GM06990 (cell line): ENCODE measurements at places on chromosomes 6 and 20.

GRCh38 chr20:23341073-23341472 is 9.5 kb upstream of the NXT1 start:
- DNase-seq: no peak

- DNase-seq: no peak
Observed at GRCh38 chr6:134117409-134117808, 65.0 kb upstream of the SLC2A12 start.

DNA sequence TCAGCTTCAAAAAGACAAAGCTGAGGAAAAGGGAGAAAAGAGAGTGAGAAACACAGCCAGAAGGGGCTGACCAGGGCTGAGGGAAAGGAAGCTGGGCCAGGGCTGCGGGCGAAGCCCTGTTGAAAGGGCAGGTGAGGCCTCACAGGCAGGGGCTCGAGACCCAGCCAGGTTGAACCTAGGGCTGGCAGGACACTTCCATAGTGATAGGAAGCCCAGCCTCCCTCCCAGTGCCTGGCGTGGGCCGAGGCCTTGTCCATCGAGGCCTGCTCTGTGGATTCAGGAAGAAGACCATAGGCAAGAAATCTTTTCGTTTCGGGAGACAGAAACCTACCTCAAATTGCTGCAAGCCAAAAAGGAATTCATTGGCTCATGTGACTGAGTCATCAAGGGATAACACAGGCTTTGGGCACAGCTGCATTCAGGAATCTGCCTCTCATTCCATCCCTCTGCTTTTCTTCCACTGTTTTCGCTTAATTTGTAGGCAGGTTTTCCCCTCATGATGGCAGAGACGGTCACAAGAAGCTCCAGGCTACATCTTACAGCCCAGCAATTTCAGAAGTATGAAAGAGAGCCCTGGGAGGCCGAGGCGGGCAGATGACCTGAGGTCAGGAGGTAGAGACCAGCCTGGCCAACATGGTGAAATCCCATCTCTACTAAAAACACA is 311.1 kb upstream of the SULF2 start:
- DNase-seq: no peak

DNA sequence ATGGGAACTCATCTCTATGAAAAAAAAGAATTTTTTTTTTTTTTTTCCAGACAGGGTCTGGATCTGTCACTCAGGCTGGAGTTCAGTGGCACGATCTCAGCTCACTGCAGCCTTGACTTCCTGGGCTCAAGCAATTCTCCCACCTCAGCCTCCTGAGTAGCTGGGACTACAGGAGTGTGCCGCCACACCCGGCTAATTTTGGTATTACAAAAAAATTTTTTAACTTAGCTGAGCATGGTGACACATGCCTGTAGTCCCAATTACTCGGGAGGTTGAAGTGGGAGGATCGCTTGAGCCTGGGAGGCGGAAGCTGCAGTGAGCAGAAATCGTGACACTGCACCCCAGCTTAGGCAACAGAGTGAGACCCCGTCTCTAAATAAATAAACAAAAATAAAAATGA is 7.5 kb downstream of the DEF6 start:
- no peak for DNase-seq

GRCh38 chr20:44800391-44801046 is 9.8 kb downstream of the RIMS4 start:
- DNase-seq: no peak

DNA sequence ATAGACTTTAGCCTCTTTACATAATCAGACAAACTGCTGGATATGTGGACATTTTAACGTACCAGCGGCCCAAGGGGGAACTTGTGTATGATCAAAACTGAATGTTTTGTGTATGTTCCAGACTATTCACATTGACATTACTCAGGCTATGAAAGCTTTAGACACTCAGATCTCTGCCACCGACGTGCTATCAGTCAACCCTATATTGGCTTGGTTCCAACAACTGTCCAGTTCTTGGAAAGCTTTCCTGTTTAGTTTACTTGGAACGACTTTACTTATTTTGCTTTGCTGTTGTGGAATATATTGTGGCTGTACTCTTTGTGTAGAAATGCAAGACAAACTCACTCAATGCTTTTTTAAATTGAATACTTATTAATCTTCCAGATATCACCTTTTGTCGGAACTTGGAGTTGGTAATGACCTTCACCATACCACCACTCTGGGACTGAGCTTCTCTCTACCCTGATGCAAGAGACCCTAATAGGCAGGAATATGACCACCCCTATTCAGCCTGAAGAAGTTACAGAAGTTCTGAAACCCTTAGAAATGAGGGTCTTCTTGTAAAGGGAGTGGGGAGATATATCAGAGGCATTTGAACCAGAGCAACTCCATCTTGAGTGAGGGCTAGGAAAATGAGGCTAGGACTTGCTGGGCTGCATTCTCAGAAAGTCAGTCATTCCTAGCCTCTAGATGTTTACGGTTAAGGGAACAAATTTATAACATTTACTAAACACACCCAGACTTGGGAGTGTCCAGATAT is 49.0 kb upstream of the PAX1 start:
- no peak for DNase-seq

GRCh38 chr6:158850807-158851115 is 31.6 kb upstream of the EZR start:
- no peak for DNase-seq

DNA sequence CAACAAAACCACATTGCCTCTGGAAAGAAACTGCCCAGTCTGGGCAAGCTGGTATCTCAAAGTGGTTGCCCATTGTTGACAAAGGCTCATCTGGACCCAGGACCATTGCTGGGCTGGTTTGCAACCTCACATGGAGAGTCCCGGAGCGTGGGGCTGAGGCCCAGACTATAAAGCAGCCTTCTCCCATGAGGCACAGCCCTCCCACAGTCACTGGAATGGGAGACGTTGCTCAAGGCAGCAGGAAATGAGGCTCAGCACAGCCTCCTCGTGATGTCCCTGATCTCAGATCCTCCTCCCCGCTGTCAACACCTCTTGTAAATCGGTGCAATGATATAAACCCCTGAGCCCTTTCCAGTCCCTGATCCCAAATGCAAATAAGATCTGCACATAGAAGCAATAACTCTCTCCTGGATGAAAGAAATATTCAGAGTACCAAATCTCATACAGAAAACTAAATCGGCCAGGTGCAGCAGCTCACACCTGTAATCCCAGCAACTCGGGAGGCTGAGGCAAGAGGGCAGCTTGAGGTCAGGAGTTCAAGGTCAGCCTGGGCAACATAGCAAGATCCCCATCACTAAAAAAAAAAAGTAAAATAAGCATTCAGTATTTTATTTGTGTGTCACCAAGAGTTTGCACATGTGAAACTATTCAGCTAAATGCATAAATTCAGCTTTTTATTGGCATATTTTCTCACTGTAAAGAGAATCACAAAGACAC is 103.0 kb upstream of the RREB1 start:
- DNase-seq: no peak

- peak; percentile 22 for DNase-seq
Observed at GRCh38 chr6:135851442-135852271, at the start of gene PDE7B. PDE7B (plus strand) TSS chr6:135851701.

GRCh38 chr6:117771403-117771802 is 96.1 kb downstream of the NUS1 start:
- peak; percentile 71 for DNase-seq

- no peak for DNase-seq
Observed at GRCh38 chr6:106162921-106163320, 76.8 kb downstream of the PRDM1 start.

GRCh38 chr6:25872814-25873213 is 1.2 kb downstream of the SLC17A3 start:
- no peak for DNase-seq

- no peak for DNase-seq
Observed at GRCh38 chr6:106830930-106831329, 143.6 kb downstream of the CD24 start.

DNA sequence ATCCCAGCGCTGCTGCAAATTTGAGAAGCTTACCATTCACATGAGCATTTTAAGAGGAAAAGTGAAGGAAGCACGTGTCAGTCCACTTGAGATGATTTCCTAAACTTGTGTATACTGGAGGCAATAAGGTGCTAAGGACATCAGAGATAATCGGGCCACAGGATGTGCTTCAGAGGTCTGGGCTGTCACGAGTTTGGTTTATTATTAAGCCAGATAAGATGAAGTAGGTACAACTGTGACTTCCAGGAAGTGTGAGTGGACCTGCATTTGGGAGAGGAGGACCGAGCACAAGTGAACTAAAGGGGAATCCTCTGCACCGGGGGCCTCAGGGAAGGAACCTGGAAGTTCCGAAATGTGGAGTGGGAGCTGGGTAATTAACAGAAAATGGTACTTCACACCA is 1.4 kb downstream of the SAMD5 start:
- DNase-seq: no peak

- DNase-seq: no peak
Observed at GRCh38 chr6:155108070-155108820, 113.1 kb downstream of the TIAM2 start.

DNA sequence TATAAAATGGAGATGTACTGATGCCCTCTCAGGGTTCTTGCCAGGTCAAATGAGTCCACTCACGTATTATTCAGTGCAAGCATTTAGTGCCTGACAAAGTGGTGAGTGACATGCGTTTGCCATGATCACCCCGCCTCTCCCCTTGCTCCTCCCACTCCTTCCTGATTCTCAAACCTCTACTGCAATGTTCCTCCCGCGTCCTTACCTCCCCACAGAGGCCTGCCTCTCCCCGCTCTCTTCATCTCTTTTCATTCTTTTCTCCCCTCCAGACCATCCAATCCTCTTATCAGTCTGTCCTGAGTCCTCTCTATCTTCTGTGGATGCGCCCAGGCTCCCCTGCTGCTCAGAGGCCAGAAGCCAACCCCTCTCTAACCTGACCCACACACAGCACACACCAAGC is 40.7 kb downstream of the KCNK5 start:
- DNase-seq: no peak

DNA sequence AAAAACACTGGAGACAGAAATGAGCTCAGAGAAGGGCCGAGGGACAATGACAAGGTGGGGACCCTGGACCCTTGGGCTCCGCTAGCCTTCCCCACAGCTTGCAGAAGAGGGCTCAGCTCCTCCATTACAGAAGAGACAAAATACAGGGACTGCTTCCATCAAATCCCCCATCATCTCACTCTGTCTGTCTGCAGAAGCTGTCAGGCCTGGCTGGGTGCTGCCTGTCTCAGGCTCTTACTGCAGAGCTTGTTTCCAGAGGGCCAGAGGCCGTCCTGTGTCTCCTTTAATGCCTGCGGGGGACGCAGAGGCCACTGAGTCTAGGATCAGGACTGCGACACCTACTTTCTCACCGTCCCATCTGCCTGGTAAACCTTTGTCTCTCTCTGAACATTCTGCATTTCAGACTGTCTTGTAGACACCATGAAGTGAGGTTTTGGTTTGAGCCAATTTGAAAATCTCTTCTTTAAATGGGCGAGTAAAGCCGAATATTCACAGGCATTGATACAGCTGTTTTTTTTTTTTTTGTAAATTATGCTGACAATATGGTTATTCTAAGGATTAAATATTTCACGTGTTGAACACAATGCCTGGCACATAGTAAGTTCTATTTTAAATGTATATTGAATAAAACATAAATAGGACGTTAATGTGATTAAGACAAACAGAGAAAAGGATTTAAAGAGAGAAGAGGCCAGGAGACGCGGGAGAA is 28.3 kb downstream of the RNASET2 start:
- DNase-seq: no peak

- DNase-seq: no peak
Observed at GRCh38 chr20:38181971-38182370, 16.9 kb upstream of the TGM2 start.

DNA sequence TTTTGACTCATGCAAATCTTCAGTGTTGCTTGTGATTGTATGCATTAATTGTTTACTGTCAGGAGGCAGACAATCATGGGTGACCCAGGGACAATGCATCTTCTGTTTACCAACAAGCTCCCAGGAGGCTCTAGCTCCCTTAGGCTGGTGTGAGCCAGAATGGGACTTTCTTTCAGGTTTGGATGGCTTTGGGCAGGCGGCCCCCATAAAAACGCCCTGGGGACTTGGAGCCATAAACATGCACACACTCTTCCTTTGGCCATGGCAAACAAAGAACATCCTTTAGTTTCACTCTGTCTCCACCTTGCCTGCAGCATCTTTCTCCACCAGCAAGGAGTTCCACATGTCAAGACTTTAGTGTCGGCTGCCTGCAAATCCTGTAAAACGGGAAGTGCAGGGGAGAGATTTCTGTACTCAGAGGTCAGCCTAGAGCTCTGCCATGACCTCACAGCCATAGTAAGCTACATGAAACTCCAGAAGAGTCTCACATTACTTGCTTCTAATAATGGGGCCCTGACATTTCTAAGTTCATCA is 127.6 kb downstream of the MAP3K7 start:
- DNase-seq: no peak

GRCh38 chr6:67683960-67684359 is 951.1 kb upstream of the ADGRB3 start:
- no peak for DNase-seq

- DNase-seq: no peak
Observed at GRCh38 chr20:53227523-53227922, 255.4 kb downstream of the TSHZ2 start.

DNA sequence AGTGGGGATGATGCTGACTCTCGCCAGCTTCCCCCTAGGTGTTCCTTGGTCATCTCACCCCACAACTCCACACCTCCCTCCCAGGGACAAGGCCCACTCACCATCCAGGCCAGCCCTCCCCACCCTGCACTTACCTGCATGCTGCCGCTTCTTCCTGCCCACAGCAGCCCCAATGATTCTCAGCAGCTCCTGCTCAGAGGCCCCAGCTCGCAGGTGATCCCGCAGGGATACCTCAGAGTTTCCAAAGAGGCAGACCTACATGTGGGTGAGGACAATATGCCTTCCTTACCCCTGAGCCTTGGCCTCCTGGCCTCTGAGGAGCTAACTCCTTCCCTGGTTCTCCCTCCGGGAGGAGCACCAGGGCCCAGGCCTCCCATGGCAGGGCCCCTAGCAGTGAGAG is 24.6 kb downstream of the MOCS1 start:
- DNase-seq: no peak

- DNase-seq: no peak
Observed at GRCh38 chr20:57622201-57622570, 2.0 kb upstream of the ZBP1 start.

DNA sequence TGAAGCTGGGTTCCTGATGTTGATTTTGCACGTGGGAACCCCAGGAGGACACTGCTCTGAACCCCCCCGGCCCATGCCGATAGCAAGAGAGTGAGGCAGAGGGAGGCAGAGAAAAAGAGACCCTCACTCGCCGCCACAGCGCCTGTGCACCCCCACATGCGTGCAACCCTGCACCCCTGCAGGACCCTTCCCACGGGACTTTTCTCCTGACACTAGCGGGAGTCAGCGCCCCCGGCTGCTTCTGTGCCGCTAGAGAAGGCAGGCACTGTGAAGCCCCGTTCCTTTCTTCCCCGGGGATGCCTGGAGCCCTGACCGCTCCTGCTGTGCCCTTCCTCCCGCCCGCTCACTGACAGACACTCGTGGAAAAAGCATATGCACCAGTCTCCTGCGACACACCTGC is 67.4 kb downstream of the GMPR start:
- peak; percentile 63 for DNase-seq
